ENCODE measurements at places on chromosomes 2 and 18. TPM values are rescaled to one million over a fixed set of nuclear protein-coding genes. Genes with fewer than 3 reads are reported as not detected.

GRCh38 chr2:11862049-11862448 is 115.6 kb downstream of the LPIN1 start:
- DNase-seq = no peak

DNA sequence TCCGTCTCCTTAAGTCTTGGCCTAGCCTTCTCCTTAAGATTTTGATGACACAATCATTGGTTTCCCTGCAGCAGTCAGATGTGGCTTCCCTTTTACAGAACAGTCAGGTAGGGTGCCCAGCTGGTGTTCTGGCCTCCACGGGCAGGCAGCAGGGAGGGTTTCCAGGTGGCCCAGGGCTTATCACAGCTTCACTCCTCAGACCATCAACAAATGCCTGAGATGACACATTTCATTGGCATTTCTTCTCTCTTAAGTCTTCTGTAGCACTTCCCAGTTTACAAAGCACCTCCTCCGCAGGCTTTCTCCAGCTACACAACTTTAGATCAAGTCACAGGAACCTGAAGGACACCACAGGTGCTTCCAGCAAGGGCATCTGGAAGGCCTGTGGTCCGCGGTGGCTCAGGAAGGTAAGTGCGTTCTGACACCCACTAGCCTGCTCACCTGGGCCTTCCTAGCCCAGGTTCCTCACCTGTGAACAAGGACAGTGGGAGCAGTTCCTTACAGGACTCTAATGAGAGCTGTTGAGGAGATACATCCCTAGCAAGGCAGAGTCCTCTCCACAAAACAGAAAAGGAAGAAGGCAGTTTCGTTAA is 37.6 kb downstream of the PTPN18 start:
- DNase-seq = peak; percentile 24

GRCh38 chr2:193895226-193895625 is 1700.5 kb upstream of the TMEFF2 start:
- no peak for DNase-seq

- DNase-seq = no peak
These were observed 54.3 kb downstream of the RNF152 start for GRCh38 chr18:61838521-61838920.

LRRTM4 gene
- 0.19 TPM for total RNA-seq

ALPG gene
- not detected for total RNA-seq

Measured in kidney (tissue), 22 donors.